ENCODE measurements at places on chromosomes 2 and 18.

DNA sequence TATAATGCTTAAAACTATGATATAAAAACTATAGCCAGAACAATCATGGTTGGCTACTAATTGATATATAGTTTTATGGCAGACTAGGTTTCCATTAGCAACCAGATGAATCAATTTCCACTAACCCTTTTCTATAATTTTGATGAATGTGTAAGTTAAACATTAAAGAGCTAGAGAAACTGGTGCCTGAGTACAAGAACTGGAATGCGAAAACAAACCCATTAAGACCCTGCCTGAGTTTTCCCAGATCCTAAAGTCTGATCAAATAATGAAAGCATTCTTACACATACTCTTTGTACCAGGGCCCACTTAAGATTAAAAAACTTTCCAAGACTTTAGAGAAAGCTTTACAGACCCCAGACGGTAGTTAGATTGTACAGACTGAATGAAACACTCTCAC, 21.3 kb downstream of the MRPL19 start:
- DNase-seq, result no peak

DNA sequence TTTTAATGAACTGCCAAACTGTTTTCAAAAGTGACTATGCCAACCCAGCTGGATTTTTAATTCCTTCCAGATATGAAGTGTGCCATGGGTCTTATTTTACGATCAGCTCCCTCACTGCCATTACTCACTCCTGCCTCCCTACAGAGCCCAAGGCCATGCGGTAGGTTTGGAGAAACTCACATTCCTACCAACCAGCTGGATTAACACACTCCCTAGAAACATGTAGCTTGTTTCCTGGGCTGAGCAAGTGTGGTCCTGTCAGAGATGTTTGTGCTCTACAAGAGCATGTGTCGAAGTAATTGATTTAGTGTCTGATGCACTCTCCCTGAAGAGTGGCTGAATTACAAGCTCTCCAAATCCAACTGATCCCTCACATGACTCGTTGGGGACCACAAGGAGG, 82.5 kb downstream of the SPP2 start:
- DNase-seq, result no peak

GRCh38 chr18:69558052-69558451, 157.4 kb downstream of the DOK6 start:
- no peak for DNase-seq

DNA sequence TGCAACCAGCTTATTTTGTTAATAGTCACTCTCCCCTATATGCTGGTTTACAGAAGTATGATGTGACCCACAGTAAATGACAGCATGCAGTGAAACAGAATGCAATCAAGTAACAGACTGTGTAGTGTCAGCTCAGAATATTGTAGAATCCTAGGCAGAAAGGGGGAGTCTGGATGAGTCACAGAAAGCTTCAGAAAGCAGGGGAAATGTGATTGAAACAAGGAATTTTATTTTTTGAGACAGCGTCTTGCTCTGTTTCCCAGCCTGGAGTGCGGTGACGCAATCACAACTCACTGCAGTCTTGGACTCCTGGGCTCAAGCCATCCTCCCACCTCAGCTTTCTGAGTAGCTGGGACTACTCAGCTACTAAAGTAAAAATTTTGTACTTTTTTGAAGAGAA, 219.9 kb upstream of the FBXO11 start:
- no peak for DNase-seq

DNA sequence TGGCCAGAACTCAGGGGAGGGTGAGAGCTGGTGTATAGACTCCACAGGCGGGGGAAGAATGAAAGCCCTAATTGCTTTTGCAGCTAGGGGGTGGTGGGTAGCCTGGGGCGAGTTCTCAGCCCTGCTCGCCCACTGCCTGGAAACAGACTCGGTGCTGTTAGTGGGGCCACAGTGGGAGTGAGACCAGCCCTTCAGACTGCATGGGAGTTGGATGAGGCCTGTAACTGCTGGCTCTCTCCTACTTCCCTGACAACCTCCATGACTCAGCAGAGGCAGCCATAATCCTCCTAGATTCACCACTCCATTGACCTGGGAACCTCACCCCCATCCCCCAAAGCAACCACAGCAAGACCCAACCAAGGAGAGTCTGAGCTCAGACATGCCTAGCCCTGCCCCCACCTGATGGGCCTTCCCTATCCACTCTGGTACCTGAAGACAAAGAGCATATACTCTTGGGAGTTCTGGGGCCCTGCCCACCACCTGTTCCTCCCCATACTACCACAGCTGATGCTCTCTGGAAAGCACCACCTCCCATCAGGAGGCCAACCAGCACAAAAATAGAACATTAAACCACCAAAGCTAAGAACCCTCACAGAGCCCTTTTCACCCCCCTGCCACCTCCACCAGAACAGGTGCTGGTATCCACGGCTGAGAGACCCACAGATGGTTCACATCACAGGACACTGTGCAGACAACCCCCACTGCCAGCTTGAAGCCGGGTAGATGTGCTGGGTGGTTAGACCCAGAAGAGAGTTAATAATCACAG, 226.3 kb downstream of the EIPR1 start:
- no peak for DNase-seq

Measured in right renal pelvis (tissue), 4 donors.